ENCODE measurements at places on chromosomes 13 and 19. TPM values are rescaled to one million over a fixed set of nuclear protein-coding genes. Genes with fewer than 3 reads are reported as not detected.

The COX6B1 gene
- 431 TPM for total RNA-seq

The POU2F2 gene
- 49.5 TPM for total RNA-seq

The OR7D2 gene
- total RNA-seq: 0.37 TPM

The CEBPA gene
- 0.73 TPM for total RNA-seq

The RFC3 gene
- 55.2 TPM for total RNA-seq

DNA sequence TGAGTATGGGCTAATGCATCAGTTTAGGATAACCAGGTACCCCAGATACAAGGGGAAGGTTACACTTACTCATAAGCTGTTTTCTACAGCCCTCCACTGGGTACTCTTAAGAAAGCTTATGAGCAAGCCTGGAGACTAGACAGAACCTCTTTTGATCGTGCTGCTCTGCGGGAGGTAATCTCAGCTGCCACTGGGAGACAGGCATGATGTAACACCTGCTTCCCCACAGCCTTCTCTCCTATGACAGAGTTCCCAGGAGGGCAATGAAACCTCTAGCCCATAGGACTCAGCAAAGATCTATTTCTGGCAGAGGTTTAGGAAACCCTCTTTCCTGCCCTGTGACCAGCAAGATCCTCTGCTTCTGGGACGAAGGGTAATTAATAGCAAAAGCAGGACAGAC lies 65.6 kb downstream of the WASF3 start:
- no peak for DNase-seq

DNA sequence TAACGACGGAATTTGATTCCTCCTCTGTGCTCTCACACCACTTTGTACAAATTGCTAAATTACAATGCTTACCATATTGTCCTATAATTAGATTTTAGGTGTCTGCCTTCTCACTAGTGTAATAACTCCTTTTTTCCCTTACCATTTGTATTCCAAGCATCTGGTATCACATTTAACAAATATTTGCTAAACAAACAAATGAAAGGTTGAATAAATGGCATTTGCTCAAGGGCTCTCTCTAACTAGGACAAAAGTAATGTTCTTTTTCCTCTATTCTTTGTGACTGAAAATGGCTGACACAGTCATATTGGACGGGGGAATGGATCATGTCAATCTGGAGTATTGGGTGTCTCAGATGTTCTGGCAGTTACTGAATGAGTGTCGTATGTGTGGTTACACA lies 99.7 kb downstream of the ENOX1 start:
- no peak for DNase-seq

DNA sequence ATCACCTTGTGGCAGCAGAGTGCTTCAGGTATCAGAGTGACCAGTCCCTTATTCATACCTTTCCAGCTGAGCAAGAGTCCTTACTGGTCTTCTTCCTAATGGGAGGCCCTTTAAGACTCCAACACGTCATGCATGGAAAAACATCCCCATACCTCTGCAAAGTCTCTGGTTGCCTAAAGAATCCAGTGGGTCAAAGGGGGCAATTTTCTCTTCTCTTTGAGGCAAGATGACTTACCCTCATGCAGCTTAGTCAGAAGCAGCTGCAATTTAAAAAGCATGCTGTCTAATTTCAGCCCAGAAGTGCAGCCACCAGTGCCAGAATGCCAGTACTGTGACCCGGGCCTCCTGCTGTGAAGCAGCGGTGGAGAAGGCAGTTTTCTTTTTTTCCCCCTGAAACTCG lies 18.7 kb downstream of the PPP5C start:
- no peak for DNase-seq

DNA sequence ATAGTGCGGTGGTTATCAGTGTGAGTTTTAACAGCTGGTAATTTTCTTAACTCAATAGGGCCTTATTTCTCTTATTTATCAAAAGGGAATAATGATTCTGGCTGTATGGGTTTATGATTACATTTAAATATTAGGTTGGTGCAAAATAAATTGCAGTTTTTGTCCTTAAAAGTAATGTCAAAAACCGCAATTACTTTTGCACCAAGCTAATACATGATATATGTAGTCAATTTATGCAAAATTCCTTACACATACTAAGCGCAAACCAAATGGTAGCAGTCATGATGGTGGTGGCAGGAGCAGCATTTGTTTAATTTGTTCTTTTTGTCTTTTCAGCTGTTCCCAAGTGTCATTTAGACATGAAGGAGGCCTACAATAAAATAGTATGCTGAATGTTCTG lies 1777.1 kb downstream of the OLFM4 start:
- DNase-seq: no peak

GRCh38 chr19:21468791-21469190 lies 36.6 kb upstream of the ZNF429 start:
- DNase-seq: no peak

GRCh38 chr13:81142306-81142999 lies 801.5 kb upstream of the SPRY2 start:
- DNase-seq: no peak

DNA sequence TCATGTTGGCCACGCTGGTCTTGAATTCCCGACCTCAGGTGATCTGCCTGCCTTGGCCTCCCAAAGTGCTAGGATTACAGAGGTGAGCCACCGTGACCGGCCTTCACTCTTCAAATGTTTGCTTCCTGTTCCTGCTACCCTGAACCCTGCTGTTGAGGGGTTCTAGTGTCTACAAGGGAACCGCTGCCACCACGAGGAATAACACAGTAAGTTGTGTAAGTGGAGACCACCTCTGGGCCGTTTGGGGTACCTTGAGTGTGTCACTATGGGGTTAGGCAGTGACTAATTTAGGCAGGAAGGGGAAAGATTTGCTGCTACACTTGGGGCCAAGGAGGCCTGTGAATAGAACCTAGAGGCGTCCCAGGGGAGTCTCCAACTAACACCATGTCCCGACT lies 2.2 kb upstream of the MYADM start:
- no peak for DNase-seq

DNA sequence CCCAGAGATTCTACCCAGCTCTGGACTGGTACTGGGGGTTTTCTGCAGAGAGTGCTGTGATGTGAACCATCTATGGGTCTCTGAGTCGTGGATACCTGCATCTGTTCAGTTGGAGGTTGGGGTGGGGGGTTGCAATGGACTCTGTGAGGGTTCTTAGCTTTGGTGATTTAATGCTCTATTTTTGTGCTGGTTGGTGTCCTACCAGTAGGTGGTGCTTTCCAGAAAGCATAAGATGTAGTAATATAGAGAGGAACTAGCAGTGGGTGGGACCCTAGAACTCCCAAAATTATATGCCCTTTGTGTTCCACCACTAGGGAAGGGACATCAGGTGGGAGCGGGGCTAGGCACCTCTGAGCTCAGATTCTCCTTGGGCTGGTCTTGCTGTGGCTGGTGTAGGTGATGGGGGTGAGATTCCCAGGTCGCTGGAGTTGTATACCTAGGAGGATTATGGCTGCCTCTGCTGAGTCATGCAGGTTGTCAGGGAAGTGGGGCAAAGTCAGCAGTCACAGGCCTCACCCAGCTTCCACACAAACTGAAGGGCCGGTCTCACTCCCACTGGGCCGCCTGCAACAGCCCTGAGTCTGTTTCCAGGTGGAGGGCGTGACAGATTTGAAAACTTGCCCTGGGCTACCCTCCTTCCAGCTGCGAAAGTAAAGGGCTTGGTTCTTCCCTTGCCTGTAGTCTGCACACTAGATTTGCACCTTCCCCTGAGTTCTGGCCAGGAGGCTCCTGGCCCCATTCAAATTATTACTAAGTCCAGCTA lies 573.0 kb upstream of the SLITRK1 start:
- no peak for DNase-seq

DNA sequence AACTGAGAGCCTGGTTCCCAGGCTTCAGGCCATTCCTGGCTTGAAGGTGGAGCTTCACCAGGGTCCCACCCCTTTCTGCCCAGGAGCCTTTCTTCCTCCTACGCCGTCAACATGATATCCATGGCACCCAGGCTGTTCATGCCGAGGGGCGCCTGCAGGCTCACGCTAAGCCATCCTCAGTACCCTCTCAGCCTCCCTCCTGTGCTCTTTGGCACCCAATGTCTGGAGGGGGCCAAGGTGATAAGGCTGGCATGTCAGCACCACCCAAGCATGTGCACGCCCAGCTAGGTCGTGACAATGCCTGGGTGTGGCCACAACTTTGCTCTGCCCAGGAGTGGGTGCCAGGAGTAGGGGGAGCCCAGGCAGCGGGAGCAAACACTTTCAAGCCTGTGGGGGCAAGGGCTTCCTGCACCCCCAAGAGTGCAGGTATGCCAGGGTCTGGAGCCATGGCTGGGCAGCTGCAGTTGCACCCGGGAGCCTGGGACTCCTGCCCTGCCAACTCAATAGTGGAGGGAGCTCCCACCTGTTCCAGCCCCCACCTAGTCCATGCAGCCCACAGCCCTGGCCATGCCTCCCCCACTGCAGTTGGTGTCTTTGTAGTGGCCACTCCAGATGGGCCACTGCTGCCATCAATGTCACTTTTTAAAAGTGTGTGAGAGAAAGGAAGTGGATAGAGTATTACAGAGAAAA lies 219.9 kb downstream of the MAB21L1 start:
- no peak for DNase-seq

- no peak for DNase-seq
These were observed 22.6 kb downstream of the CYP2A6 start for GRCh38 chr19:40827386-40828247.

DNA sequence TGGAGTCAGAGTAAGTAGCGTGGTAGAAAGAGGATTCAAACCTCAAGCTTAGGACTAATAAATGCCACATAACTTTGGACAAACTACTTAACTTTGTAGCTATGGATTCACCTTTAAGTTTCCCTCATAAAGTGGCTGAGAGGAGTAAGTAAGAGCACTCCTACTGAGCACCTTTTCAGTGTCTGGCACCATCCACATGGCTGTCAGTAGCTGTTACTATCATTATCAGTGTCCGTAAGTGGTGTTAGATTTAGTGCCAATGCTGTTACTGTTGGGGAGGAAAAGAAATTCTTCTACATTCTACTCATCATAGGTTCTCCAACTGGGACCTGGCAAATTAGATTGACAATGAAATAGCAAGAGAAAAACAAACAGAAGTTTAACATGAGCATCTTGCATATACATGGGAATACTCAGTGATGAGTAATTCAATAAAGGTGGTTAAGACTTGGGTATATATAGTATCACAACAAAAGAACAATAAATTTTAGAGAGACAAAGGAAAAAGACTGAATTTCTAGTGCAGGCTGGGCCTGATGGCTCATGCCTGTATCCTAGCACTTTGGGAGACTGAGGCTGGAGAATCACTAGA lies 165.6 kb upstream of the NBEA start:
- no peak for DNase-seq

- DNase-seq: no peak
These were observed 116.4 kb downstream of the TM9SF2 start for GRCh38 chr13:99617474-99618255.

DNA sequence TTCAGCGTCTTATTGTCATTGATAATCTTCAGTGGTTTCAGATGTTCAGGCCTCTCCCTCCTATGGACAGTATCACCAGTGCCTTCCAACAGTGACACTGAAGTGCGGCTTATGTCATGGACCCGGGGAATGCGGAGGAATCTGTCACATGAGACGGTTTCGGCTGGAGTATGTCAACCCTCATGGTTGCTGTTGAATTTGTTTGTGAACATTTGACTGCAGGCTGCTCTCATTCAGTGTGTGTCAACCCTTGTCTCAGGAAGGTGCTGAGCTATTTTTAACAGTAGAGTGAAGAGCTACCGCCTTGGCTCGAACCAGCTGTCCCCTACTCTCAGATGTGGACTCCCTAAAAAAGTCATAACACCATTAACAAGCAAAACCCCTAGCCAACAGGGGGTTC lies 138.8 kb upstream of the RNF113B start:
- DNase-seq: no peak

- peak; percentile 37 for DNase-seq
These were observed 671 bp downstream of the ZDHHC20 start for GRCh38 chr13:21458451-21458812.

- DNase-seq: no peak
These were observed 36.0 kb upstream of the CLDN10 start for GRCh38 chr13:95516492-95516891.

DNA sequence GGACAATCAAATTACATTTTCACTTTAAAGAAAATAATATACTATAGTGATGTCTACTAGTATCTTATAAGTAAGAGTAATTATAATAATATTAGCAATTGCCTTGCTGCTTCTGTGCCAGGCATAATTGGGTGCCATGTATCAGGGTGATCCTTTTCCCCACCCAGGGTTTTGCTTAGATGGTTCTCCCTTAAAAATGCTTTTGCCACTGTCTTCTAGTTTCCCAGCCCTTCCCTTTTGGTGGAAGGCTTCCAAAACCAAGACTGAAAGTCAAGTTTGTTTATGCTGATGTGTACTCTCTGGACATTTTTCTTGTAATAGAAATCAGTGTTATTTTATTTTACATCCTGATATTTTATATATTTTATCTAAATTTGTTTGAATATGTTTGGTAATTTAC lies 77.8 kb downstream of the ITGBL1 start:
- no peak for DNase-seq

All from activated T-helper 2 cell treated with anti-CD3 and anti-CD28 coated beads, Interferon-gamma antibody, Interleukin-2, Interleukin-4, amounts not matched to agents 10 μg/mL and 5 μg/mL and 100 μg/mL, durations not matched to agents 14 hours and 24 hours and 36 hours (primary cell).